ENCODE measurements at places on chromosomes 5 and 9.

DNA sequence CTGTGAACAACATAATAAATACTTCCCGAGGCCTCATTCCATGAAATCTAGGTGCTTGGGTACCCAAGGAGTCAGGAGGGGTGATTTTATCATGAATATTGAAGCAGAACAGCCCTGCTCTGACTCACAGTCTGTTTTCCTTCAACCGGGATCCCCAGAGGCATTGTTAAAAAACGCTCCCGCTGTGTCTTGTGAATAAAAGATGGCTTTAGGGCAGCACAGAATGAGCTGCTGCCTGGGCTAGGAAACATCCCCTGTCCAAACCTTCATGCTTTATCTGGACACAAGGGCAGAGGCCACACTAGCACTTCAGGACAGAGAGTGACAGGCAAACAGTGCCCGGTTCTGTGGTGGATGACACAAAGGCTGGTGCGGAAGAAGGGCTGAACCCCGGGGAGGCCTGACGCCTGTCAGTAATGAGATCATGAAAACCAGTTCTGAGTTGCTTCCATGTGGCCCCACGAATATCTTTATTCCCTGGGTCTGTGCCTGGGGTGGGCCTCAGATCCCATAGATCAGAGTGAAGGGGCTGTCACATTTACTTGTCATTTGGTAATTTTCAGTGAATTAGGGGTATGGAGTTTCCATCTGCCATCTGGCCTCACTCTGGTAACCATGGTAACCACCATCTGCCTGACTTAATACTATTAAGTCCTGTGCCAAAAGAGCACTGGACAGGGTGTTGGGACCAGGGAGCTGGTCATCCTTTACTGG lies 2.6 kb downstream of the IGFBPL1 start:
- no peak for DNase-seq

DNA sequence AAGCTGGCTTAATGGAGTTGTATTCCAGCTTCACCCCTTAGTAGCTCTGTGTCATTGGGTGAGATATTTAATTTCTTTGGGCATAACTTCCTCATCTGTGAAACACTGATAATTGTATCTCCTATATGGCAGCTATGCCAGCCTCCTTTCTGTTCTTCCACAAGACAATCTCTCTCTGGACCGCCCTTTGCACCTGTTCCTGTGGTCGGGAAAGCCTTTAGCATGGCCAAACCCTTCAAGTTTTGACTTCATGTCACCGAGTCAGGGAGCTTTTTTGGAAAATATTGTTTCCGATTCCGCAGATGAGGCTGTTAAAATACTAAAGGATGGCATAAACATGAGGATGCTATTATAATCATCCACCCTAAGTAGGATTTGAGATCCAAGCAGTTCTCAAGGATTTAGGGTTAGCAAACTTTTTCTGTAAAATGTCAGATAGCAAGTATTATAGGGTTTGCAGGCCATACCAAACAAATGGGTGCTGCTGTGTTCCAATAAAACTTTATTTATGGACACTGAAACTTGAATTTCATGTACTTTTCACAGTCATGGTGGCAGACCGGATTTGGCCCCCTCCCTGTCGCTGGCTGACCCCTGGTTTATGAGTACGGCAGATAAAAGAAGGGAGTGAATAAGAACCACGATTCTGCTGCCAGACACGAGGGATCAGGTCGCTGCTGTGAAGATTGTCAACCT lies 695 bp upstream of the NDFIP1 start:
- no peak for DNase-seq

DNA sequence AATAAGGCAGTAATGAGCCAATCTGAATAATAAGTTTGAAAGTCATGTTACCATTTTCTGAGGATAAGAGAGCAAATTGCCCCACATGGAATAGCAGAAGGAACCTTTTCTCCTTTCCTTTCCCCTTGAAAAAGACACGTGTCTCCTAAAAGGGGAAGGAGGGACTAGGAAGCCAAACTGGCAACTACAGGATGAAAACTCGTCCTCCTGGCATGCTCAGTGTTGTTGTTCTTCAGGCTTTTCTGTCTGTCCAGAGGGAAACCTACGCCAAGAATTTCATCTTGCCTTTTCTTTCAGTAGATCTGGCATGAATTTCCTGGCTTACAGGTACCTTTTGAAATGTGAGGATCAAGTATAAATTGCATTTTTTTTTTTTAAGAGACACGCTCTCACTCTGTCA lies 355.9 kb upstream of the TLE4 start:
- DNase-seq = no peak

DNA sequence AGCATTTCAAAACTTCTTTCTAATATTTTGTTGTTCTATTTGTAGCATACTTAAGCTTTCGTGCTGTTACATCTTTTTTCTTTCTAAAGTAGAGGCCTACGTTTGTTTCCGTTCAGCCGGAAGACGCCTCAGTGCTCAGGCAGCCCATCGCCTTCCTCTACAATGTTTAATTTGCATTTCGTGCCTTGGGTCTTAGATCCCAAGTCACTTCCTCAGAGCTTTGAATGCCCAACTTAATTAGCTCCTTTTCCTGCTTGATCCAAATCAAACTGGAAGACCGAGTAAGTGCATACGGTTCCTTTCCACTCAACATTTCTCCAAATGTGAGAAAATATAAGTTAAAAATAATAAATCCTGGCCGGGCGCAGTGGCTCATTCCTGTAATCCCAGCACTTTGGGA lies 43.2 kb downstream of the MRPL36 start:
- no peak for DNase-seq

GRCh38 chr9:75593920-75594319 lies 296.6 kb upstream of the PCSK5 start:
- DNase-seq = no peak

GRCh38 chr9:36029765-36030528 lies 6.8 kb upstream of the RECK start:
- no peak for DNase-seq

DNA sequence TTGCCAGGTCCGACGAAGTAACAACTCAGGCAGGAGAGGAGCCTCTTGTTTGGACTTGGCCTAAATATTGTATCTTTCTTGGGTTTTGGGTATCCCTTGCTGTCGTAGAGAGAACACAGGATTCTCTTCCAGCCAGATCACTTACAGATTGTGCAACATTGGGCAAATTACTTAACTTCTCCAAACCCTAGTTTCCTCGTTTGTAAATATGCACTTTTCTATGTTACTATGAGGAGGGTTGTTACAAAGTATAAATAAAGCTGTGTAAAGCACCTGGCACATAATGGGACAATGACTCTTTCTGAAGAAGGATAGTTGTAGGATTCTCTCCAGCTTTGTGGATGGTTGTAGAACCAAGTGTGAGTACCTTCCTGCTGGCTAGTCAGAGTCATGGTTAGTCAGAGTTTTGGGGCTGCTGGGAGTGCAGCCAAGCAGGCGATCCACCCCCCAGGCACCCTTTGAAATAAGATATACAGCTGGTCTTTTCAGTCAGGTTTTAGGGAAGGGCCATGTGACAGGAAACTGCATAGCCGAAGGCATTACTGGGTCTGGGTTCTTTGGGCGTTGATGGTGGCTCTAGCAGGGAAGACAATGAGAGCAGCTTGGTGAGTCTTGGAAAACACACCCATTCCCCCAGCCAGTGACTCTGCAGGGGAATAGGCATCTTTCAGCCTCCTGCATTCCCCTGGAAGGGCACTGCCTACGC lies 49.9 kb upstream of the GDNF start:
- no peak for DNase-seq

GRCh38 chr5:133406977-133407632 lies 205.2 kb downstream of the FSTL4 start:
- peak; percentile 1 for DNase-seq

DNA sequence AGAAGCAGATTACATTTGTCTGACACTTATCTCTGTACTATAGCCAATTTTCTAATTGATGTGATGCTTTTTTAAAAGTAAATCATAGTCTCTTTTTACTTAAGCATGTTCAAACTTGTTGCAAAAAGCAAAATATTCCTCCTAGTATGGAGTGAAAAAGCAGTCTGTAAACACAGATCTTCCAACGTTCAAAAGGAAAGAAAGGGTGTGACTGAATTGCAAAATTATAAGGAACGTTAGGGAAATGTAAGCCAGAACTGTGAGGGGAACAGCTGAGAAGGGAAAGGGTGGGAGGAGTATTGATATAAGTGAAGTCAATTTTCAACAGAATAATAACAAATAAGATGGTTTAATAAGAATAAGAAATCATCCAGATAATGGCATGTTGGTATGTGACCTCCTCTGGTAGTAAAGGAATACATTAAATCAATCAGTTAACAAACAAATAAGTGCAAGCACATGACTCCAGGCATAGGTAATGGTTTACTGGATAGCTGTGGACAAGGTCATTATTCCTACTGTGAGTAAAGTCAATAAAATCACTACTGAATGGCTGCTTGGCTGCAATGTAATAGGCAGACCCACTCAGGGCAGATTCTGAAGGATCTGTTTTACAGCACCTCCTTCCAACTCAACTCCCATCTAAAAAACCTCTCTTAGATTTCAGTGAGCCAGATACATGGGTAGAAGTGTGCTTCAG lies 239.1 kb upstream of the NMUR2 start:
- DNase-seq = no peak

DNA sequence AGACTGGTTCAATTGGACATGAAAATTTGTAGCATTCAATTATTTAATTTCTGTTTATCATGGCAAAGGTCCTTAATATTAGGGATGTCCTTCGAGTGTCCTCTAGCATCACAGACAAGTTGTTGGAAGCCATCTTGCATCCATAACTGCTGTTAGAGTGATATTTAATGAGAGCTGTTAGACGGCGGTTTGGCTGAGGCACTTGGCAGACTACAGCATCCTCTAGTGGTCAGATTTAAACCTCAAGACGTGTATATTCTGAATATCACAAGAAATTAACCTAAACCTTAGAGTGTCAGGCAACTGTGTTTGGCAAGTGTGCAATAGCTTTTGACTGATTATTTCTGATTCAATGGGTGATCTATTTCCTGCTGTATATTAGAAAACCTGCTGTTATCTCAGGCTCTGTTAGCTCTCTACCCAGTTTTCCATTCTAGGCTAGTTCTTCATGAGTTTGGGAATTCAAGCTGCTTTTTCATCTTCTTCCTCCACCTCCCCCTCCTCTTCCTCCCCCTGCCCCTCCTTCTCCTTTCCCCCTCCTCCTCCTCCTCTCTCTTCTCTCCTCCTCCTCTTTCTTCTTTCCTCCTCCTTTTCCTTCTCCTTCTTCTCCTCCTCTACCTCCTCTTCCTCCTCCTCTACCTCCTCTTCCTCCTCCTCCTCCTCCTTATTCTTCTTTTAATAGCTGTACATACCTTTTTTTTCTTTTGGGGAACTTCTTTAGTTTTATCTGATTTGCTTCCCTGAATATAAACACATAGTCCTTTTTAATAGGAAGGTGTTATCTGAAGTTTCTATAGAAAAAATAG lies 8.6 kb downstream of the SPINK1 start:
- peak; percentile 64 for DNase-seq

- no peak for DNase-seq
These were observed 87.0 kb downstream of the ANGPTL2 start for GRCh38 chr9:127035423-127035822.

GRCh38 chr9:128587453-128587852 lies 35.1 kb downstream of the SPTAN1 start:
- DNase-seq = no peak

GRCh38 chr5:59684388-59685190 lies 208.9 kb downstream of the PDE4D start:
- no peak for DNase-seq

DNA sequence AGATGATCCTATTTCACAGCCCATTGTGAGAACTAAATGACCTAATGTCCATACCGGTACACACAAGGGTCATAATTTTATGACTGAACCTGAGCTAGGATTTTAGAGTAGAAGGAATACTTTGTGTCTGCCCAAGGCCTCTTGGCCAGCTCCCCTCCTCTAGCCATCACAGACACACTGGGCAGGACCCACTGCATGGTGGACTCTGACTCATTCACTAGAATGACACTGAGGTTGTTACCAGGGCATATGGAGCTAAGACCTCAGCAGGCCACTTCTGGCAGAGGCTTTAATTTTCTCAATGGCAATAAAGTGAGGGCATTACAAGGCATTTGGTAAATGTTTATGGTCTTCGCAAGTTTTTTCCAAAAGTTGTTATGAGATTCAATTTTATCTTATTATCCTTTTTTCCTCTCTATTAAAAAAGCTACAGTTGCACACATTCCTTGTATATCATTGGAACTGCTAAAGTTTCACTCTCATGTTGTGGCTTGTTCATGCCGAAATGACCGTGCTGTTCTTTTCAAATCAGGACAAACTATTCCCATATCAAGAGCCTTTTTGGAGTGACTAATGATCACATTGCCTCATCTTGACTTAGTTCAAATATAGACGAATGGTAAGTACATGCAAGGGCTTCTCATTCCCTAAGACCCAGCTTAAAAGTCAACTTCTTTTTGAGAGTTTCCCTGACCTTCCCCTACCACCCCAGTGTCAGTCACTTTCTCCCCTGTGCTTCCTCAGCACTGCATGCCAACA lies 595.7 kb downstream of the ACTL7B start:
- DNase-seq = no peak

- DNase-seq = no peak
These were observed 127.0 kb downstream of the SAXO1 start for GRCh38 chr9:18905883-18906629.

DNA sequence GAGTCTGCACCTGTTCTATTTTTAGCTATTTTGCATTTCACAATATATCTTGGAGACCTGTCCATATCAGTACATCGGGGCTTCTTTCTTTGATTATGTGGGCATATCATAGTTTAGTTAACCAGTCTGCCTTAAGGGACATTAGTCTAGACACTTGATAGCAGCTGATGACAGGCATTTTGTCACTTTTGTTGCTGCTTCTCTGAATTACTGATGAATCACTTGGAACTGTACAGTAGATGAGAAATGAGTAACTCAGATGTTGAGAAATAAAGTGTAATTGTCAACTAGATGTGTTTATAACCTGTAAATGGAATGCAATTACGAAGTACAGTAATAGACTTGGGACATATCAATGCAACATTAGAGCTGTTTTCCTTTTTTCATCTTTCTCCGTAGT lies 7.1 kb downstream of the ZFP2 start:
- no peak for DNase-seq

- DNase-seq = no peak
These were observed 10.6 kb upstream of the TMEM38B start for GRCh38 chr9:105683688-105684275.

DNA sequence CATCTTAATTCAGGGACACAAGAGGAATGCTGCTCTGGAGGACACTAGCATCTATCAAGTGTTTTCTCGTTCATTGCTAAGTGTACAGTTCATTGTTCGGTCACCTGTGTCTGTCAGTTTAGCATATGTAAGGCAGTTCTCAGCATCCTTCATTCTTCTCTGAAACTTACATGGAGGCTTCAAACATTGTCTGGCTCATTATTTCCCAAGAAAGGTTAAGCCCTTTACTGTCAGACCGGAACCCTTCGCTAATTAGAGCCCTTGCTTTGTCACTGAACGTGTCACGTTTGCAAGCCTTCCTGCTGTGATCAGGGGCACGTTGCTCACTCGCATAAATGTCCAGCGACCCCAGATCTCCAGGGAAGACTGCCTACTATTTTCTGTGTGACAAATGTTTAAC lies 62.3 kb upstream of the RIOK2 start:
- DNase-seq = no peak

All from NCI-H526 (cell line).